Stimulated activated CD8-positive, alpha-beta memory T cell treated with anti-CD3 and anti-CD28 coated beads, Interleukin-7, amount 100 ng/mL, for 48 hours (primary cell): ENCODE measurements at places on chromosomes 6 and 20.

DNA sequence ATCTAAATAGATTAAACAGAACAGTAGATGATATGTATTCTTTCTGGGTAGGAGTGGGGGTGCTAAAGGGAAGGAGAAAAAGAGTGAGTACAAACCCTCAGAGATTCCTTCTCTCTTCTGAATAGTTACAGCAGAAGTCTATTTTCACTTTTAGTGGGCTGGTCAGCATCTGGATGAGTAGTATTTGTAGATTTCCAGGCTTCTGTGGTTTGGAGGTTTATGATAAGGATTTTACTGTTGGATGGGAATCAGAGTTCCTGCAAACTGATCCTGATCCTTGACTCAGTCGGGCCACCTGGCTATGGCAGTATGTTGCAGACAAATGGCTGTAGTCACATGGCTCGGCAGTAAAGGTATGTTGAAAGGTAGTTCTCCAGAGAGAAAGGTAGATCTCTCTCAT, 84.3 kb upstream of the IFNGR1 start:
- no peak for DNase-seq

- DNase-seq = no peak
These were observed 36.1 kb upstream of the NKX2-4 start for GRCh38 chr20:21433329-21433890.

DNA sequence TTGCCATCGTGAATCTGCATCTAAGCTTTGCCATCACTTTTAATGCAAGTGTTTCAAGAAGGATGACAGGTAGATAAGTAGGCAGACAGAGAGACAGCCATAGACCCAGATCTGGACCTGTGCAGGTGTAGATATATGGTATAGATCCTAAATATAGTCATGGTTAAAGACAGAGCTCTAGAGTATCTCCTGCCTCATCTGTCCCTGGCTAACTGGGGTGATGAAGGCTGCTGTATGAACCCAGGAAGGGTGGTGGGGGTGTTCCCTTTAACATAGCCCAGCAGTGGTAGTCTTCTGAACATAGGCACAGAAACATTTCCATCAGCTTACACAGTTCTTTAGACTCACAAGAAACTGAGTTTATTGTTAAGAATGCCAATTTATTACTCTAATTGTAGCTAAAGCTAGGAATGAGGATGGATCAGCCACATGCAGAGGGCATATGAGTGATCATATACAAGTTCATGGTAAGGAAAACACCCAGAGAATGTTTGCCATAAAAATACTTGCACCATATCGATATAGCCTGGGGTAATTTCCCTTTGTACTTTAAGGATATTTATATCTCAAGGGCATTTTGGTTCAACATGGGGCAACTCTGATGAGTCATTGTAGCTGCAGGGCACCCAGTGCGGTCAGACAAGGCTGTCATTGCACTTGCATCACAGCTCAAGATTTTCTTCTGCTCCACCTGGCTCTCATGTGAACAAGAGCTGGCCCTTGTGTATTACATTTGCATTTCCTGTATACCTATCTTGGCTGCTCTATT, 587.2 kb downstream of the EPM2A start:
- no peak for DNase-seq

DNA sequence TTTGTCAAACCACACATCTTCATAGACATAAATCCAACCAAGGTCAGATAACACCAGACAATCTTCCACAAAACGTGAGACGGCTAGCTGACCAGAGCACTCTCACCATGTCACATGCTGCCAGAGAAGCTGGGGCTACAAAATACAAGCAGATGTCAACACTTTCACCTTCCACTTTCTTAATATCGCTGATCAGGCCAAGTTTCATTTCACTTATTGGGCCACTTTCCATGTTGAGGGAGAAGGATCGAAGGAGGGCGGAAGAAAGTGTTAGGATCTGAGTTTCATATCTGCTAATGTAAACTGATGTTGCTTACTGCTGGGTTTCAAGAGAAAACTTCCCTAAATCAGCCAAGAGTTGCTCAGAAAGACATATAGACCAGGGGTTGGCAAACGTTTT, 177.0 kb upstream of the PRDM1 start:
- no peak for DNase-seq

- no peak for DNase-seq
These were observed 148.0 kb upstream of the SPTLC3 start for GRCh38 chr20:12860619-12861247.

GRCh38 chr6:127460465-127460864, 1.3 kb upstream of the KIAA0408 start:
- no peak for DNase-seq

GRCh38 chr20:48066246-48066645, 281.0 kb upstream of the SULF2 start:
- DNase-seq = no peak

DNA sequence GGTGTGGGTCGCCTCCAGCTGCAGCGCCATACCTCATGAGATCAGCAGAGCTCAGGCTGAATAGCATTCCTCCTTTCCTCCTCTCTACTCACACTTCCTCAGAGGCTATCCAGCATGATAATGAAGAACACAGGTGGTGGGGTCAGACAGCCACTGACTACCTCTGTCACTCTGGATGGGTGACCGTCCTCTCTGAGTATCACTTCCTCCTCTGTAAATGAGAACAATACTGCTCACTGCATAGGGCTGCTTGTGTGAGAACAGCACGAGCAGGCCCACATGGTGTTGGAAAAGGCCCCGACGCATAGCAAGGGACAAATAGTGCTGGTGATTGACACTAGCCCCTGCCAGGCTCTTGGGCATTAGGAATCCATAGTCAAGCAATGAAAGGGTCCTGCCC, 239.1 kb downstream of the PRKN start:
- DNase-seq = no peak

DNA sequence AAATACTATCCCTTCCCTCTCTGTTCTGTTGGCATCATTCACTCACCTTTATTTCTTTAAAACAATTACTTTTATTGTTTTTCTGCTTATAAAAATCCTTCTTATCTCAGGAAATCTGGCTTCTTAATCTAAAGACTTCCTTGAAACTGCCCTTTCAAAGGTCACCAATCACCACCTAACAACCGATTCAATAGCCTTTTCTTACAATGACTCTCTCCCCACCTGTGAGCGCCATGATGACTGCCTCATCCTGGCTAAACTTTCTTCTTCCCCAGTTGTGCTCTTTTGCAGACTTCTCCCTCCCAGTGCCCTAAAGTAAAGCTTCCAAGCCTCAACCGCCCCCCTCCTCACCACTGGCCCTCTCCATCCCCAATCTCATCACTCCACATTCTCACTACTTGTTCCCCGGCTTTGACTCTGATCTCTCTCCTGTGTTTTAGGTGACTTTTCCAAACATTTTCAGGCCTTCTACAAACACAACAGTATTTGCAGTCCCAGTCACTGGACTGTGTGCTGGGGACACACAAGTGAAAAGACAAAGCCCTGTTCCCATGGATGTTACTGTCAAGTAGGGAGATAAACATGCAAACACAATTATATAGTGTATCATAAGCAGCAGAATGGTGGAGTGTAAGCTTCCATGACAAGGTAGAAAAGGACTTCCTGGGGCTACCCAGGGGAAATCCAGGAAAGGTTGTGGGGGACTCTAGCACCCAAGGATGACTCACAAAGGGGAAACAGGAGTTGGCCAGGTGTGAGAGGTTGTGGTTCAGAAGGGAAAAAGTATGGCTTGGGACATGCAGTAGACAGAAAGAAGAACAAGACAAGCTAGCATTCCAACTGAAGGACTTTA, 12.8 kb downstream of the NHSL1 start:
- no peak for DNase-seq

- DNase-seq = no peak
These were observed 70.4 kb upstream of the SYNJ2 start for GRCh38 chr6:157911278-157911677.

DNA sequence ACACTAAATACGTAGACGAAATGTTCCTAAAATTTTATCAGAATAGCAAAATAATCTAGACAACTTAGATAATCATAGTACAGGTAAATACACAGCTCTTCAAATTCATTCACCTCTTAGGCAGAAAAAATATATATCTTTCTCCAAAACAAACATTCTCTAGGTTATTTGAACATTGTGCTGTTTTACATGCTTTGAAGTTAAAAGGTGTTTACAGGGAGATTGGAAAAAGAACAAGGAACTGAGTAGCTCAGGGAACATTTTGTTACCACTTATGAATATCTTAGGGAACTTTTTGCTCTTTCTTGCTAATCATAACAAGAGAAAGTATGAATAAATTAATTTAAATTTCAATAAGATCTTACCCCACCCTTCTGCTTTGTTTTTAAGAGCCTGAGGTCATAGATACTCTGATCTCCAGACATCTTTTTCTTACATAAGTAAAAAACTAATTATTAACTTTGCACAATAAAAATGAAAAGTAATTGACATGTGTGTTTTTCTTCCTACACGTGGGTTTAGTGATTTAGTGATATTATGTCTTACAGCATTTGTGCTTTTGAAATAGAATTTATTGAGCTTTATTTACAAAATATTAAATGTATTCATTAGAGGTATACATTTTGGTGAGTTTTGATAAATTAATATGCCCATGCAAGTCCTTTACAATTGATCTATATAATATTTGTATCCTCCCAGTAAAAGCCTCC, 1141.4 kb upstream of the EYS start:
- no peak for DNase-seq

GRCh38 chr6:57158658-57159057, 13.5 kb upstream of the BAG2 start:
- DNase-seq = no peak

GRCh38 chr20:36493801-36494114, 47.6 kb upstream of the MYL9 start:
- DNase-seq = no peak

GRCh38 chr20:22555791-22556564, 28.4 kb downstream of the FOXA2 start:
- no peak for DNase-seq

DNA sequence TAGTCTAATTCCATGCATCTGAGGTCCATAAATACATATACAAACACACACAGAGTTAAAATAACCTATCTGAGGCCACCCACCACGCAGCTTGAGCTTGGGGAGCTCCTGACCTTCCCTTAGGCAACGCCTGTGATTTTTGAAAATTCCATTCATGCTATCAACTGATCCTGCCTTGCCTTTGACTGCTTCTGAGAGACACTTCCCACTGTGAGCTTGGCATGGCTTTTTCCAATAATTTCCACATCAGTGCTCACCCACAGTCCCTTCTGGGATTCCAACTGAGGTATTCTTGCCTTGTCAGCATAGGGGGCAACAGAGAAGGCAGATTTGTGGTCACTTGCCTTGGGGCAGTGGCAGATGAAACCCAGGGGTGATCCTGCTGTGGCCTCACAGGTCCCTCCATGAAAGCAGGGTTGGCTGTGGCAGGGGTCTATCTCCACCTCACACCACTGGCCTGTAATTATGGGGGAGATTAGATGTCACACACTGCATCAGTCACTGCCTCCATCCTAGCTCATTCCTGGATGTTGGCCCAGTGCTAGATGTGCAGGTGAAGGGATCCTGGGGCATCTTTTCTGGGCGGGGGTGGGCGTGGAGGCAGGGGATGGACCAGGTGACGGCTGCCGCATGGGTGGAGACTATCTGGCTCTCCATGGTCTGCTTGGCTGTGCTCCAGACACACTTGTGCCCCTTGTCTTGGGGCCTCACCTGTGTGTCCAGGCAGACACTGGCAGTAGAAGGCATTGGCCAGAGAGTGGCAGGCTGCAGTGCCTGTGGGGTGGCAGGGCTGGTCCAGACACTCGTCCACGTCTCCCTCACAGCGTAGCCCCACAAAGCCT, 11.2 kb upstream of the GPSM3 start:
- no peak for DNase-seq

DNA sequence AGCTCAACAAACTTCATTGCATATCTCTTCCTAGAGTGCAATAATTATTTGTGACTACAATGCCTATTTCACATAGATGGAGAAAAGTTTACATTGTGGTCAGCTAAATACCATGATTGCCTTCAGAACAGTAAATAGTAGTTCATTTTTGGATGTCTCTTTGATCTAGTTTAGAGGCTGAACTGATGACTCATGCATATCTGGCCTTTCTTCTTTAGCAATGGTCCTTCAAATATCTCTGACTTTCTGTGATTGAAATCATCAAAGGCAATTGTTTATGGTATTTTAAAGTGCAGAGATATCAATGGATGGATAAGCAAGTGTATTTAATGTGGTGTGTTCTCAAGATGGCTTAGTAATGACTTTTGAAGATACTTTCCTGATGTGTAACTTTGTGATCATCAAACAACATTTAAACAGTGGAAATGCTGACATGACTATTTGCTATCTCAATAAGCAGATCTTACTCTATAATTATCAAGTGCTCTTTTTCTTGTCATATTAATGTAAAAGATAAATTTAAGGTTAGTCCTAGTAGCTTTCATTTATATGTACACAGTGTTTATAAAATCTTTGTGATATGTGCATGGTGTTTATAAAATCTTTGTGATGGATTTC, 523.7 kb upstream of the SLC35B3 start:
- DNase-seq = no peak

GRCh38 chr20:61799928-61800327, 265.8 kb downstream of the TAF4 start:
- DNase-seq = no peak

GRCh38 chr20:36569847-36570429, 3.5 kb upstream of the TGIF2 start:
- no peak for DNase-seq

- no peak for DNase-seq
These were observed 127.1 kb downstream of the JARID2 start for GRCh38 chr6:15372932-15373331.

GRCh38 chr20:16777126-16777525, 29.0 kb downstream of the OTOR start:
- DNase-seq = no peak

DNA sequence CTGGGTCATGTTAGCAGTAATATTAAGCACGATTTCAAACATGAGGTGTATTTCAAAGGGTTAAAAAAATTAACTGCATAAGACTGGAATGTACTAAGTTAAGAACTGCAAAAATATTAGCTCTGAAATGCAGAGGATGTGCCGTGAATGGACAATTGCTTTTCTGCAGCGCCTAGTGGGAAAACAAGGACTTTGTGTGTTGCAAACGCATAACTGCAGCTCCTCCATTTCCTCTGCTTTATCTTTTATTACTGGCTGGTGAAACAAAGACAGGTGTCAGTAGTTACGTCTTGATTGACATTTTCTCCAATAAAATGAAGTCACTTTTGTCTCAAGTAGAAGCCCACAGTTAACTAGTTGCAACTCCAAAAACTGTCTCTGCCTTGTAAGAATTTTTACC, 1.7 kb downstream of the PDE7B start:
- DNase-seq = no peak

DNA sequence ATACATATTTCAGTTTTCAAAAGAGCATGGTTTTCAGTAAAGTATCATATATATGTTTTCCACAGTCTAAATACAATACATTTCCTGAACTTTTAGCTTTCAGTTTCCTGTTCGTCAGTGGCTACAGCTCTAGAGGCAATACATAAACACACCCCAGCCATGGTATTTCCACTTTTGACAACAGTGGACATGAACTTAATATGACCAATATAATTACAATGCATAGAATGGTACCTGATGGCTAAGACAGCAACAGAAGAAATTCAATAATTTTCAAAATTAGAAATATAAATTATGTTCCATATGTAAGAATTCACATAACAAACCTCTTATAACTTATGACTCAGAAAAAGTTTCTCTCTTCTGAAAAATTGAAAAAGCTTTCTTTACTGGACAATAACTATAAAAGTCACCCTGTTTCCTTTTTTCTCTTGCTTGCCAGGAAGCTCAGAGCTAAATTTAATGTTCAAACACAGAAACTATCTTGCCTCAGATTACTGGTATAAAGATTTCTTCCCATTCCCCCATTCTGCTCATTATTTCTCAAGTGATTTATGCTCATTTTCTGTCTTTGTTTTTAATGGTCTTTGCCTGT, 19.2 kb downstream of the FKBP5 start:
- DNase-seq = no peak
